Left renal cortex interstitium (tissue), 4 donors: ENCODE measurements at places on chromosomes 7 and 10.

DNA sequence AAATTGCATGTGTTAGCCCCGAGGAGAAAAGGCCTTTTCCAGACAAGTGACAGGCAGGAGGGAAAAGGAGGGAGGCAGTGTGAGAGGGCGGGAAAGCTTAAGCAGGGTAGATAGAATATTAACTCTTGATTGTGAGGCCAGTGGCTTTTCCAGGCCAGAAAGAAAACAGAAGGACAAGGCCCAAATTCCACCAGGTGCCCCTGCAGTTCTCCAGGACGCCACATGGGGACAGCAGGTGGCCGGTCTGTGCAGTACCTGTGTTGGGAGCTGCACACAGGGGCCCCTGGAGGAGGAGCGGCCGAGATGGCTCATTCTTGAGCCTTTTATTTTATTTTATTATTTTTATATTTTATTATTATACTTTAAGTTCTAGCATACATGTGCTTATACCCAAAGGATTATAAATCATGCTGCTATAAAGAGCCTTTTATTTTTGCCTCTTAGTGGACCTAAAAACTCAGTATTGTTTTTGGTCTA lies 141.3 kb upstream of the KLF14 start:
- DNase-seq = no peak

- no peak for DNase-seq
These were observed 89.3 kb upstream of the ZNF746 start for GRCh38 chr7:149586646-149587645.

GRCh38 chr10:51066231-51066630 lies 8.1 kb upstream of the PRKG1 start:
- no peak for DNase-seq

- no peak for DNase-seq
These were observed 127.8 kb upstream of the CDK6 start for GRCh38 chr7:92964141-92964540.

DNA sequence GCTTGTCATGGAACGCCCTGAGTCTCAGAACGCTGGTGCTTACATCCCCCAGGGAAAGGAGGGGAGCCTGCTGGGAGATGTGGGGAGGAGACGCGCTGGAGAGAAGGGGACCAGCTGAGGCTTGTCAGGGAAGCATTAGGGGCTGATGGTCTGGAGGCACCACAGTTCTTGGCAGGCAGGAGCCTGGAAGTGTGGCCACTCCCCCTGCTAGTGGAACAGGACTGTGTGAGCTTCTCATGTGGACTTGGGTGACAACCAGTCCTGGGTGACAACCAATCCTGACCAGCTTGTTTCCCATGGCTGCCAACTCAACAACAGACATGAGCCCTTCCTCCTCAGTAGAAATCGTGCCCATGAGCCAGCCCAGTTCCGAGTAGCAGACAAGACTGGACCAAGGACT lies 87.8 kb downstream of the SPDYE5 start:
- DNase-seq = no peak

DNA sequence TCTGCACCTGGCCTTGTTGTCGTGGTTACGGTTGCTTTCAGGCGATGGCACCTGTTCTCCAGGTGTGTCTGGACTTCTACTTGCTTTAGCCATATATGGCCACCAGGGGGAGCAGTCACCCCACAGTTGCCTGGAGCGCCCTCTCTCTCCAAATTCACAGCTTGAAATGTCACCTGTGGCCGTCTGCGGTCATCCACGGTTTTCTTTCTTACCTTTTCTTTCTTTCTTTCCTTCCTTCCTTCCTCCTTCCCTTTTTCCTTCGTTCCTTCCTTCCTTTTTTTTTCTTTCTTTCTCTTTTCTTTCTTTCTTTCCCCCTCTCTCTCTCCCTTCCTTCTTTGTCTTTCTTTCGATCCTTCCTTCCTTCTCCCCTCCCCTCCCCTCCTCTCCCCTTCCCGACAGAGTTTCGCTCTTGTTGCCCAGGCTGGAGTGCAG lies 150.5 kb upstream of the VKORC1L1 start:
- no peak for DNase-seq

DNA sequence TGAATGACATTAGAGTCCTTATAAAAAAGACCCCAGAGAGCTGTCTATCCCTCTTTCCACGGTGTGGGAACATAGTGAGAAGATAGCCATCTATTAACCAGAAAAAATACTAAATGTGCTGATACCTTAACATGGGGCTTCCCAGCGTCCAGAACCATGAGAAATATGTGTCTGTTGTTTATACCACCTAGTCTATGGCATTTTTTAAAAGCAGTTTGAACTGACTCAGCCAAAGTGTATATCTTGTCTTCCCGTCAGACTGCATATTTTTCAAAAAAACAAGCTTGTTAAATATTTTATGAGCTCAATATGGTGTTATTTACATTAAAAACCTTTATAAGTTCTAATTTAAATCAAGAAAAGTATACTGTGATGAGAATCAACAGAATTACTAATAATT lies 255.3 kb downstream of the HGF start:
- no peak for DNase-seq

GRCh38 chr7:26976840-26977239 lies 112.5 kb upstream of the SKAP2 start:
- no peak for DNase-seq
